Renal cortical epithelial cell (primary cell): ENCODE measurements at places on chromosomes 4 and X. TPM values are rescaled to one million over a fixed set of nuclear protein-coding genes. Genes with fewer than 3 reads are reported as not detected.

GRCh38 chr4:8553216-8553615, 27.0 kb upstream of the GPR78 start:
- no peak for DNase-seq

DNA sequence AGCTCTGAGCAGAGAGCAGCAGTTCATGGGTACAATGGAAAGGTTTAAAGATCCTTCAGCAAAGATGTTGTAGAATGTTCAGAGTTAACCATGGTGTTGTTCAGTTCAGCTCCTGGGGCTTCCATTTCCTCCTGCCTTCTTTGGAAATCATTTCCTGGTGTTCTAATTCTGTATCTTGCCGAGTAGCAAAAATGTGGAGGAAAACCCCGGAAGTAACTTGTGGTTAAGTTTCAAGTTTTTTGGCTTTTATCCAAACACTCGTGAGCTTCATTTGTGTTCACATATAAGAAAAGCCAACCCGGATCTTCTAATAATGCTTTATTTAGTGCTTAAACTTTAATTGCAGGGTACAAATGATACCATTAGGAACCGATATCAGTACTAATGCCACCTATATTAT, 33.6 kb upstream of the ARX start:
- peak; percentile 66 for DNase-seq

GRCh38 chrX:22690116-22690515, 309.6 kb upstream of the DDX53 start:
- DNase-seq = no peak

DNA sequence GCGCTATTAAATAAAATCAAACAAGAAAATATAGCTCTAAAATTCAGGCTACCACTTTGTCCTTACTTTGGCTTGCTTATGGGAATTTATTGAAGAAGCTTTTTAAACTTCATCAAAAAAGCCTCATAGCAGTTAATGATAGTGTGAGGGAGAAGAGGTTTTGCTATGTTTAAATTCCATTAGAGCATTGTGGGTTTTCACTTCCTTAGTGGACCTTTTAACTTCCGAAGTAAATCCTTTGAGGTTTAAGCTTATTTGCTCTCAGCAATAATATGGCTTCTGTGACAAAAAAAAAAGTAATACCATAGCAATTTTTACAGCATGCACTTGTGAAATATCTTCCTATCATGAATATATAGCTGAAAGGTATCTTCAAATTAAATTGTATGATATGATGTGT, 120.2 kb upstream of the NDST4 start:
- no peak for DNase-seq

DNA sequence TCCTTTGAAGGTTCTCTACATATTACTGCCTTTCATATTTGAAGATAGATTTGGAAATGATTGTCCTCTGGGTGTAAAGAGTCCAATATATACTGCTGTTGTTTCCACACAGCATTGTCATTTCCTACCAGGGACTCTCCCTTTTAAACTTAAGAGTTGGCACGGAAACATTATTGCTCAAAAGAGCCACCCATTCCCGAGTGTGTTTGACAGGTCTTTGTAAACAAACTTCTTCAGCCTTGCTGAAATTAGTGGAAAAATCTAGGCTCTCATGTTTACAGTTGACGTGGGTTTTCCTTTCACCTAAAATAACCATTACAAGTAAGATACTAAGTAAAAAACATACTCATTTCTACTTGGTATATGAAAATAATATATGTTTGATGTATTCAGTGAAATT, 111.4 kb upstream of the LIMCH1 start:
- DNase-seq = no peak

GRCh38 chr4:103996637-103997036, 276.9 kb upstream of the TACR3 start:
- DNase-seq = peak; percentile 96

DNA sequence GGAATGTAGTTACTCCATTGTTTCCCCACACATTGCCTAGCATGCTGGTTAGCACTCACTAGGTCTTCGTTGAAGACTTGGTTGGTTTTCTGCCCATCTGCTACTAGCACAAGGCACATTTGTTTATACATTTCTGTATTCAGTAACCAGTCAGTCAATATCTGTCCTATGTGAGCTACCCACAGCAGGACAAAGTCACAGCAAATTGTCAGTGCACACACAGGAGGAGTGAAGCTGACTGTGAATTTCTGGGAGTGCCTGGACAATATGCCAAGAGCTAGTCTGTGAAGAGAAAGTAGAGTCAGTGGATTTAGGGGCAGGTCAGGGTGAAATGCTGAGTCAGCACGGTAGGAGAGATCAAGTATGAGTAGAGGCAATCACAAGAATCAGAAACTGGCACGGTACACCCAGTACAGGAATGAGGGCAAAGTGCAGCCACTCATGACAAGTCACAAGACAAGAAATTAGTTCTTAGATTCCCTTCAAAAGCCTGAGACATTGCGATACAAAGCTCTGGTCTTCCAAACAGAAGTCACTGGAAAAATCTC, 1049.8 kb upstream of the POU3F4 start:
- no peak for DNase-seq

- no peak for DNase-seq
Measured at GRCh38 chr4:4837316-4837715, 22.1 kb upstream of the MSX1 start.

DNA sequence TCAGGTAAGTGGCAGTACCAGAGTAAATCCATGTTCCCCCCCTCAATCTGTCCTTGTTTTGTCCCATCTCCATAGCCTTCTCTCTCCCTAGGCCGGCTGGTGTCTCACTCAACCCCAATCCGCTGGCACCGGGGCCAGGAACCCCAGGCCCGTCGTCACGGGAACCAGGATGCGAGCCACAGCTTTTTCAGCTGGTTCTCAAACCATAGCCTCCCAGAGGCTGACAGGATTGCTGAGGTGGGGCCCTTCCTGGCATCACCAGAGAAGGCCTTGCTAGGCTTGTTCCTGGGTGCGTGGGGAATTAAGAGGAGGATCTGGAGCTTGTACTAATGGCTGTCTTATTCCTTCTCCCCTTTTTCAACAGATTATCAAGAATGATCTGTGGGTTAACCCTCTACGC, 2.7 kb downstream of the TSPYL2 start:
- DNase-seq = no peak

GRCh38 chr4:88621763-88622327, 29.6 kb downstream of the HERC3 start:
- no peak for DNase-seq

DNA sequence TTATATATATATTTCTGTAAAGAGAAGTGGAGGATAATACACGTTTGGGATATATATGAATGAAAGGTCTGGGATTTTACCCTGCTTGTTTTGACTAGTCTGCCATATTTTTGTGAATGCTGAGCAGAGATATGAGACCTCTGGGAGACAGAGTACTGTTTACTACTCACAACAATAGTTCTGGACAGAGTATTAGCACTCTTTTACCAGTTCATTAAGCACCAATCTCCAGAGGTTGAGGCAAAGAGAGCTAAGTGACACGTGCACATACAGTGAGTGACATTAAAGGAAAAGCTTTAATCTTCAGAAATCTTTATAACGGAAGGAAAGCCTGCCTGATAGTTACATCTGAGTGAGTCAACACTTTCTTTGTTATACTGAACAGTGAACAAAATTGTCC, 1452.7 kb upstream of the TENM3 start:
- no peak for DNase-seq

- DNase-seq = no peak
Measured at GRCh38 chr4:8897251-8898167, 25.9 kb upstream of the HMX1 start.

DNA sequence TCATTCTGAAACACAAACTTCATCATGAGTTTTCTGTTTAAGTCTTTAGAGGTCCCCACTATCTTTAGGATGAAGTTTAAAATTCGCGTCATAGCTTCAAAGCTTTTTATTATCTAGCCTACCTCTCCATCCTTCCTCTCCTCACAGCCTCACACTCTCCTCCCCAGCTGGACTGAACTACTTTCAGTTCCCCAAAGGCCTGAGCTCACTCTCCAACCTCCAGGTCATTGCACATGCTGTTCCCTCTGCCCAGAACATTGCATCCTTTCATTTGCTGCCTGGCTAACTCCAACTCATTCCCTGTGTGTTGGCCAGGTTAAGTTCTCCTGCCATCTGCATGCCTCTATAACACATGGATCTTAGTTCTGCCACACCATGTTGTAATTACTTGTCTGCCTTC, 2.9 kb upstream of the OTUD5 start:
- no peak for DNase-seq

GRCh38 chrX:4588893-4589292, 875.4 kb upstream of the PRKX start:
- DNase-seq = no peak

DNA sequence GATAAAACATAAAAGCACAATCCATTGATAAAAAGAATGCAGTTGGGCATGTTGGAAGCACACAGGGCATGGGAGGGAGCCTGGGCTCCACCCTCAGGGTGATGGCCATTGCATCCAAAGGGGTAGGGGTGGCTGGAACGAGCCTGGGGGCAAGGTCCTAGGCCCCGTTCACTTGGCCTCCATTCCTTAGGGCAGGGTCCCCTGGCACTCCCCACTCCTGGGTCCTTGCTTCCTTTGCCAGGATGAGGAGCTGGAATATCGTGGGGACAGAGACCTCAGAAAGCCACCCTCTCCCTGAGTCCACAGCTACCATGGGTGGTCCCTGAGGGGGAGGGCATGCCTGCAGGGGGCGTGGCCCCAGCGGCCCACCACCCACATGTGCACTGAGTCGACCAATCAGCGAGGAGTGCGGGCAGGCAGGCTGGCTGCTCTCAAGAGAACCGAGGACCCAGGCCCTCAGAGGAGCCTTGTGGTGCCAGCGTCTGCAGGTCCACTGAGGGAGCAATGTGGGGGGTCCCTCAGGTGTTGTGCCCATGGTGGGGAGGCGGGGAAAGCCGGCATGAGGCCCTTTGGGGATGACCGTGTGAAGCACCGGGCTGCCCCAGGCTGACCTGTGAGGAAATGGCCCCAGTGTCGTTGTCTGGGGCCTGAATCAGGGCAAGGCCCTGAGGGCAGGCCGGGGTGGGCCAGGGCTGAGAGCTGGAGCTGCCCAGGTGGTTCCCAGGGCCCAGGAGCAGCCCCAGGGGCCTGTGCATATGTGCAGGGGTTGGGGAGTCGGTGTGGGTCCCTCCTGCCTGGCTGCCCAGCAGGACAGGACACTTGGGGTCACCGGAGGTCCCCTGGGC, 78.6 kb upstream of the AMELX start:
- no peak for DNase-seq

DNA sequence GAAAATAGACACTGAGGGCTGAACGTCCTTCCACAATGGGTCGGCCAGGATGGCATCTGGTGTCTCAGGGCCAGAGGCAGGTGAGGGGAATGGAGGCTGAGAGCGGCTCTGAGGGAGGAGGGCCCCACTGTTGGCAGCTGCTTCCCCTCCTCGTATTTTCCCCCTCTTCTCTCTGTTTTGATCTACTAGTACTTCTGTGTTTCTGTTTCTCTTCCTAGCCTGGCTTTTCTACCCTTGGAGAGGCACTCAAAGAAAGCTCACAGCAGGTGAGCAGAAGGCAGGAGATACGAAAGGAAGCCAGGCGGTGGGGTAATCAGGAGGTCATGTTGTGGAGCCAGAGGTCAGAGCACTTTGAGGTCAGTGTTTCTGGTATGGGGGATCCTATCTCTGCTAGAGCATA, 151.8 kb upstream of the GATB start:
- DNase-seq = no peak

- DNase-seq = no peak
Measured at GRCh38 chr4:80202741-80203553, 5.6 kb downstream of the PRDM8 start.

GRCh38 chr4:5165420-5166369, 114.4 kb downstream of the STK32B start:
- DNase-seq = peak; percentile 53

DNA sequence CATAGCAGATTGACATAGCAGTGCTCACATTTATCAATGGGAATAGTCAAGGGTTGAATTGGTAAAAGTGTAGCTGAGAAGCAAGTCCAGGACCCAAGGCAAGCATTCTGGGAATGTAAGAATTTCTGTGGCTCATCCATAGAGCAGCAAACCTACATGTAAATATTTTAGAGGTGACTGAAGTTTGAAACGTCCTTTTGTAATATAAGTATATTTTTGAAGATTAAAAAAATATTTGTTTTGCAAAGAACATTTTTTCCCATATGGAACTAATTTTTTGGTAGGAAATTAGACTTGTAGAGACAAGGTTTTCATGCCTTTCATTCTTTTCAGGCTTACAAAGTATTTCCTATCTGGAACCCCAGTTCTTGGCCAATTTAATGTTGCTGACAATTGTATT, 104.0 kb downstream of the TEX13A start:
- DNase-seq = no peak

- no peak for DNase-seq
Measured at GRCh38 chrX:150752124-150752523, 58.9 kb downstream of the MTMR1 start.

DNA sequence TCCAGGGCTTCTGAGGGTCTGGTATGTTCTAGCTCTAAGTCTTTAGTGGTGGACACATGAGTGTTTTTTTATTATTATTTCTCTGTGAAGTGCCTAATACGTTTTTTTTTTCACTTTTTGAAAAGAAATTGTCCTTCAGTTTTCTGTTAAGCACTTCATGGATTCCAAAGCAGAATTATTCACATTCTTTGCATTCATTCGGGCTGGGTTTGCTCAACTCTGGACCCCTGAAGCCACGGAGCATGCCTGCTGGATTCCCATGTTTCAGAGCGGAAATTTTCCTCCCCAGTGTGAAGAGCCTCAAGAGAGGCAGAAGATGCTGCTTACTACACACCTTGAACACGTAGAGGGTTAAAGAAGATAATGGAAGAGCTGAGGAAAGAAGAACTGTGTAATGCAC, 107.5 kb downstream of the EGF start:
- peak; percentile 66 for DNase-seq

- DNase-seq = no peak
Measured at GRCh38 chrX:40484408-40485091, 96.2 kb upstream of the ATP6AP2 start.

DNA sequence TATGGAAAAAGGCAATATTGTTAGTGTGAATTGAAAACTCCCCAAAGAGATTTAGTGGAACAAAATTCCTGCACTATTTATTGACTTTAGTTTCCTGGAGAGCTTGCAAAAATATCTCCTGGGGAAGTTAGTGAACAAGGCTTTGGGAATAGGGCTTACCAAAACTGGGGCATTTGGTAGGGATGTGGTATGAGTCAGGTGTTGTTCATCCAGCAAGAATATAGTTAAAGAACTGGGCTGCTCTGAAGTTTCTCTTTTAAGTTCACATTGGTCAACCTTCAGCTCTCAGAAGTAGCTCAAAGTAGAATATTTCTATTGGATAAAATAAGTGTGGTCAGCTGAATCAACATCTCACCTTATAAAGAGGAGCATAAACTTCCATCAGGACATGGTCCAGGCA, 185.0 kb downstream of the CPE start:
- DNase-seq = peak; percentile 77

ITM2A gene
- 1.6 and 7.6 TPM in 2 replicates for total RNA-seq

BST1 gene
- 0.70 and 8.7 TPM in 2 replicates for total RNA-seq

CTSO gene
- total RNA-seq = 17.7 and 26.4 TPM in 2 replicates

TCEAL8 gene
- 99.0 and 153 TPM in 2 replicates for total RNA-seq

USP11 gene
- total RNA-seq = 35.9 and 61.0 TPM in 2 replicates

VCX3A gene
- not detected in 2 replicates for total RNA-seq

BDH2 gene
- total RNA-seq = 83.5 and 151 TPM in 2 replicates

SMIM10 gene
- 0.99 TPM in 1 of 2 replicates, not detected in the other for total RNA-seq

SUPT20HL2 gene
- total RNA-seq = not detected in 2 replicates

CSAG1 gene
- total RNA-seq = not detected in 2 replicates

LINC00632 gene
- total RNA-seq = under 0.01 and 0.35 TPM in 2 replicates
